ENCODE measurements at places on chromosomes 3 and 15.

DNA sequence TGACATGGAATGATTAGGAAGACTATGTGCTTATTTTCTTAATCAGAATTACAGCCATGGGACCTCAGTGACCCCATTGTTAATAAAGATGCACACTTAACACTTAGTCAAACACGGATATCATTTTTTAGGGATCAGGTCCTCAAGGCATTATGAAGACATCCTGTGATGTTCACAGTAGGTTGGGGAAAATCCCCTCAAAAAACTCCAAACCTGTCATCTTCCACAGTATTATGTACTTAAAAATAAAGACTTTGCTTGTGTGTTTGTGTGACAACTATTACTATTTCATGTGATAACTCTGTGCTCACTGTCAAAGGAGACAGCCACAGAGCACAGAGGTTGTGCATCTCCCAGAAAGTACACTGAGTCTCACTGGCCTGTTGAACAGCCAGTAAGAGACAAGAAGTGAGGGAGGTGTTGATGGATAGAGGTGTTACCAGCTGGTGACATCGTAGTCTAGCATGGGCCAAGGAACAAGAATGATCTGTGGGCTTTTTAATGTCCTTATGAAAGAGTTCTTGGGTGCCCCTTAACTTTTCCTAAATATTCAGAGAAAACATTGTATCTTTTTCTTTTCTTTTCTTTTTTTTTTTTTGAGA, 18.0 kb downstream of the CHST2 start:
- no peak for DNase-seq

GRCh38 chr15:75671730-75672602, 24.3 kb downstream of the SNX33 start:
- DNase-seq = no peak

- DNase-seq = no peak
These were observed 1250.1 kb downstream of the ZPLD1 start for GRCh38 chr3:103684904-103685303.

DNA sequence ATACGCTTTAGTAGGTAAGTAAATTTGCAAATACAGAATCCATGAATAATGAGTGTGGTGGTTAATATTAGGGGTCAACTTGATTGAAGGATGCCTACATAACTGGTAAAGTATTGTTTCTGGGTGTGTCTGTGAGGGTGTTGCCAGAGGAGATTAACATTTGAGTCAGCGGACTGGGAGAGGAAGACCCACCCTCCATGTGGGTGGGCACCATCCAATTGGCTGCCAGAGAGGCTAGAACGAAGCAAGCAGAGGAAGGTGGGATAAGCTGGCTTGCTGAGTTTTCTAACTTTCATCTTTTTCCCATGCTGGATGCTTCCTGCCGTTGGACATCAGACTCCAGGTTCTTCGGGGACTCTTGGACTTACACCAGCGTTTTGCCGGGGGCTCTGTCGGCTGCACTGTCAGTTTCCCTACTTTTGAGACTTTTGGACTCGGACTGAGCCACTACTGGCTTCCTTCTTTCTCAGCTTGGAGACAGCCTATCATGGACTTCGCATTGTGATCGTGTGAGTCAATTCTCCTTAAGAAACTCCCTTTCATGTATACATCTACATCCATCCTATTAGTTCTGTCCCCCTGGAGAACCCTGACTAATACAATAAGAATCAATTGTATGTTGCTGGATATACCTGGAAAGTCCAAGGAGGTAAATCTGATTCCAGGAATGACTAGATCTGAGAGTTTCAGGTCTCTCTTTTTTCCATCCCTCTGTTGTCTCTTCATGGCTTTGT, 25.8 kb upstream of the NEDD4 start:
- DNase-seq = no peak

- DNase-seq = no peak
These were observed 42.3 kb downstream of the PDHB start for GRCh38 chr3:58391156-58391865.

DNA sequence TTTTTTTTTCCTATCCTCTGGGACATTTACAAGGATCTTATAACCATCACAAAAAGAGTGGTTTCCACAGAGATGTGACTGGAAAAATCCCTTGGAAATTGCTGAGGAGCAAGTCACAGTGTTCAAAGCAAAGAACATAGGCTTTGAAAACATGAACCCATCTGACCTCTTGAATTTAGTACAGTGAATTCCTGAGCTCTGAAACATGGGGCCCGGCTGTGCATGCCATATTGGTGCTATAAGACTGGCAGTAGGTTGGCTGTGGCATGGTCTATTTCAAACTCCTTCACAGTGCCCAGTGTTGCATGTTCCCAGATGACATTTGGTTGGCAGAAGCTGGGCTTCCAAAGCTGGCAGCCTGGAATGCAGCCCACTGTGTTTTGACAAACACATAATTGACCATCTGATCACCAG, 202.2 kb downstream of the TIGIT start:
- no peak for DNase-seq

- no peak for DNase-seq
These were observed 795.0 kb downstream of the ROBO1 start for GRCh38 chr3:78972617-78973301.

DNA sequence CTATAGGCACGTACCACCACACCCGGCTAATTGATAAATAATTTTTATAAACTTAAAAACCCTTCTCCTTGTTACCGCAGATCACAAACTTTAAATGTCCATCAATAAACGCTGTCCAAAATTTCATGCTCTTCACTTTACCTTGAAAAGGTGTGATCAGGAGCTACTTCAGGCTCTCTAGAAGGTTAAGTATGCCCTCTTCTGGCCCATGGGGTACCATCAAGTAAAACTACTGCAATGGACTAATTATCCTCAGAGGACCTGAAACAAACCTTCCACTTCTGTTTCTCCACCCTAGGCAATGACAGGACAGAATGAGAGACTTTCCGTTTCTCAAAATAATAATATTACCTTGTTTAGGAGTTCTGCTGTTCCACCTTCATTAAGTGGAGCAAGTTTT, 9.2 kb downstream of the LZTFL1 start:
- no peak for DNase-seq

- DNase-seq = no peak
These were observed 85.7 kb upstream of the MYZAP start for GRCh38 chr15:57505949-57506391.

DNA sequence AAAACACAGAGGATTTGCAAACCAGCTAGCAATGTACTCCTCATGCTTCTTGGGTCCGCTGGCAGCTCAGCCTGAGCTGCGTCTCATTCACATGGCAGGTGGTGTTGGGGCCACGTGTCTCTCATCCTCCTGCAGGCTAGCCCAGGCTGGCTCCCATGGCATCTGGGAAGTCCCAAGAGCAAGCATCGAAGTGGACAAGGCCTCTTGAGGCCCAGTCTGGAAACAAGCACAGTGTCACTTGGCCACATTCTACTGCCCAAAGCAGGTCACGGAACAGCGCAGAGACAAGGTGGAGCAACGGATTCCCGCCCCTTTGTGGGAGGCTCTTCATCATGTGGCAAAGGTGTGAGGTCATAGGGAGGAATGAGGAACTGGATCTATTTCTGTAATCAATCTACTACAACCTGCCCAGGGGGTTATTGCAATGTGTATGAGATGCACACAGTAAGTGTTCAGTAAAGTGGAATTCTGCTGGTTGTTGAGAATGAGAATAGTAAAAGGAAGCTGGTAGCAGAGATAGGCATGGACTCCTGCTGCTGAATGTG, 128.3 kb downstream of the TPRA1 start:
- DNase-seq = no peak

- DNase-seq = no peak
These were observed 105.9 kb downstream of the TP63 start for GRCh38 chr3:189737071-189737470.

- no peak for DNase-seq
These were observed 126.8 kb upstream of the PFN2 start for GRCh38 chr3:150097588-150097890.

GRCh38 chr3:185280572-185281365, 26.9 kb upstream of the EHHADH start:
- DNase-seq = no peak

DNA sequence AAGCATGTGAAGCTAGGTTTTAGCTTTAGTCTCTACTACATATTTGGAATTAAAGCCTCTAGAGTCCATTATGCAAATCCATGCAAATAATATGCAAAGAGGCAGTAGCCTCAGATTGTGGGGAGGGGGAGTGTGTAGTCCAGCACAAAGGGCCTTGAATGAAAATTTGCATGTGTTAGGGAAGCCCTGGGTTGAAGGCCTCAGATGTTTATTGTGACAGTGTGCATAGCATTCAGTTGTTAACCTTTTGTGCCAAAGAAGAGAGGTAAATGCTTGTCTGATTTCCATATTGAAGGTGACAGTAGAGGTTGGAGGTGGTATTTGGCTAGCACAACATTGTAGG, 24.5 kb upstream of the BFSP2 start:
- no peak for DNase-seq

DNA sequence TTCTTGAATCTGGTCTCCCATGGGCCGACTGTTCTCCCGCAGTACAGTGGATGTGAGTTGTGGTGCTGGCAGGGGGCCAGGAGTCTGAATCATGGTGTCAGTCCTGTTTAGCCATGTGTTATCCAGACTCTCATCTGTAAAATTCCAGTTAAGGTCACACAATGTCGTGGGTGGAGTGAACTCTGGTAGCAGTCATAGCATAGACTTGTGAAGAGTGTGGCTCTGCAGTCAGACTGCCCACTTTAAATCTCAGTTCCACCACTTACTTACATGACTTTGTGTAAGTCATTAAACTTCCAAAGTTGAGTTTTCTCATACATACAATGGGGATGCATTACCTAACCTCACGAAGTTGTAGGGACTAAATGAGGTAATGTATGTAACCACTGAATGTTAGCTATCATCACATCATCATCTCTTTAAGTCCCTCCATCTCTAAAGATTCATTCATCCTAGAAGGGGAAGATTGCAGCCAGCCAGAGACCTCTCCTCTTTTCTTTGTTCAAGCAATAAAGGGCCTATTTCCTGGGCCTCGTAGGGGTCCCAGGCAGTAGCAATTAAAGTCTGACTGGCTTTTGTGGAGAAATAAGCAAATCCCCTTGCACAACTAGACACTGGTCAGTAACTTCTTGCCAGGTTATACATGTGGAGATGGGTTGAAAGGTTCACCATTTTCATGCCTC, 93.9 kb downstream of the PCCB start:
- DNase-seq = no peak

DNA sequence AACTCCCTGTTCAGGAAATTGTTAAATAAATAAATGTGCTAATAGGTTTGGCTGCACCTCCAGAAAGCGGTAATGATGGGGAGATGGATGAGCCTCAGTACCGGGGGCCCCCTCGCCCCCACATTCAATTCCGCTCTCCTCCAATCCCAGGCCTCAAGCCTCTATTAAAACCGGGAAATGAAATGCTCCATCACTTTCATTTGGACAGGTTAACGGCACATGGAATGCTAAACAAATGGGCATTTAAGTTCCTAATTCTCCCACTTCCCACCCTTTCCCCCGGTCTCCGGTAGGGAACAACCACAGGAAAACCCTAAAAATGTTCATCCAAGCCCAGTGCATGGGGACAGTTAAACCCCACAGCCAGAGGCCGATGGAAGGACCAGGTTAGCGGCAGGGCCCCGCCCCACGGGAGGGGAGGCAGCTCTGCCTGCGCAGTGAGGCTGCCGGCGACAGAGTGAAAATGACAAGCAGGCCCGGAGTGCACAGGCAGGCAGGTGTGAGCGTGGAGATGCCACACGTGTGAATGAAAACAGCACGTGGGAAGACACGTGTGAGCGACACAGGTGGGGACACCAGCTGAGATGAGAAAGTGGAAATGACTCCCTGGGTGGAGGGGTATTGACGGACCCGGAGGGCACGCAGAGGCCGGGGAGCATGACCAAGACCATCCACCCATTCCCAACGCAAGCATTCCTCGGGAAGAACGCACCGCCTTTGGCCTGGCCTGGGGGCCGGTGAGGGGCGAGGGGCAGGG, 28.1 kb downstream of the RNU5B-1 start:
- no peak for DNase-seq

DNA sequence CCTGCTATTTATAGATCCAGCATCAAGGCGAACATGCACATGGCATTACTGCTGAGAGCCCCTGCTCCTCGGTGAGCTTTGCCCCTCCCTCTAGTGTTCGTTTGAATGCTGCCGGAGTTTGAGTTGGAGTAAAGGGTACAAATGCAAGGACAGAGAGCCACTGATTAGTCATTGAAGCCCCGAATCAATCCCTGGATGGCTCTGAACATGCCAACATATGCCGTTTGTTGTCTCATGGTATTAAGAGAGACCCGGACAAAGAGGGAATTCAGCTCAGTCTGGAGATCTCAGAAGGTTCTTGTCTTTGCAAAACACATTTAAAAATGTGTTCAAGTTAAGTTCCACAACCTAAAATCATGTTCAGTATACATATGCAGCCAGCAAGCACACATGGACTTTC, 789.2 kb upstream of the NR2F2 start:
- no peak for DNase-seq

DNA sequence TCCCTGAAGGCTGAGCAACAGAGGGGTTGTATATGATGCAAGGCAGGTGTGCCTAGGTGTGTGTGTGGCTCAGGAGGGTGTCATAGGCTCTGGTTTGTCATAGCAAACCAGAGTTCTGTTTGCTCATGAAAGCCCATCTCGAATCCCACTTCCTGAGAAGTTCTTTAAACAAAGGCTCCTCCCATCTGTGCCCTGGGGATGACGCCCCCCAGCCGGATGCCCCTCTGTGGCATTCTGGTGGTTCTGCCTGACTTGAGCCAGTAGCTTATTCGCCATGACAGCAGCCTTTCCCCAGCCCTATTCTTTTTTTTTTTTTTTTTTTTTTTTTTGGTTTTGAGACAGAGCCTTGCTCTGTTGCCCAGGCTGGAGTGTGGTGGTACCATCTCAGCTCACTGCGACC, 45.4 kb downstream of the PDIA5 start:
- no peak for DNase-seq

- DNase-seq = no peak
These were observed 195.4 kb downstream of the SUCLG2 start for GRCh38 chr3:67458896-67459530.

DNA sequence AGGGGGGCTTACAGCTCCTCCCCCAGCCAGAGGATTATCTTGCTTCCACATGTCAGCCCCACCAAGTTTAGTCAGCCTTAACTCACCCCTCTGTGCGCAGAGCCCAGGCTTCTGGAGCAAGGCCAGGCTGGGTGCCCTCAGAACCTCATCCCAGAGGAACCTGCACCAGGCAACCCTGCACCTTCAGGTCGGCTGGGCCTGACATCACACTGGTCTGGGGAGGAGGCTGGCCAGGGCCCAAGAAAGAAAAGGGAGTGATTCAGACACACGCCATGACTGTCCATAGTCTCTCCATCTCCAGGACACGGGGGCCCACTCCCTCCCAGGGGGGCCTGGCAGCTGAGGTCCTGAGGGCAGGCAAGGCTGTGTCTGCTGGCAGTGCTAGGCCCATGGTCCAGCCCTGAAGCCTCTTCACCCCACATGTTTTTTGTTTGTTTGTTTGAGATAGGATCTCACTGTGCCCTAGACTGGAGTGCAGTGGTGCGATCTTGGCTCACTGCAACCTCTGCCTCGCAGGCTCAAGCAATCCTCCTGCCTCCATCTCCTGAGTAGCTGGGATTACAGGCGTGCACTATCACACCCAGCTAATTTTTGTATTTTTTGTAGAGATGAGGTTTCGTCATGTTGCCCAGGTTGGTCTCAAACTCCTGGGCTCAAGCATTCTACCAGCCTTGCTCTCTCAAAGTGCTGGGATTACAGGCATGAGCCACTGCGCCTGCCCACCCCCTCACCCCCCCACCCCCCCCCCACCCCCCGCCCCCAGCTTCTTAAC, 11.1 kb downstream of the TNK2 start:
- DNase-seq = no peak

- DNase-seq = no peak
These were observed 146.6 kb downstream of the SERPINI1 start for GRCh38 chr3:167882057-167882667.

- no peak for DNase-seq
These were observed 4.9 kb downstream of the ZIC4 start for GRCh38 chr3:147401421-147401820.

GRCh38 chr3:132209855-132210254, 107.4 kb upstream of the ACP3 start:
- DNase-seq = no peak

All from stimulated activated CD8-positive, alpha-beta memory T cell treated with anti-CD3 and anti-CD28 coated beads, Interleukin-4, amount 100 ng/mL, for 1 hour (primary cell).